ENCODE measurements at places on chromosomes 2 and 18. TPM values are rescaled to one million over a fixed set of nuclear protein-coding genes. Genes with fewer than 3 reads are reported as not detected.

DNA sequence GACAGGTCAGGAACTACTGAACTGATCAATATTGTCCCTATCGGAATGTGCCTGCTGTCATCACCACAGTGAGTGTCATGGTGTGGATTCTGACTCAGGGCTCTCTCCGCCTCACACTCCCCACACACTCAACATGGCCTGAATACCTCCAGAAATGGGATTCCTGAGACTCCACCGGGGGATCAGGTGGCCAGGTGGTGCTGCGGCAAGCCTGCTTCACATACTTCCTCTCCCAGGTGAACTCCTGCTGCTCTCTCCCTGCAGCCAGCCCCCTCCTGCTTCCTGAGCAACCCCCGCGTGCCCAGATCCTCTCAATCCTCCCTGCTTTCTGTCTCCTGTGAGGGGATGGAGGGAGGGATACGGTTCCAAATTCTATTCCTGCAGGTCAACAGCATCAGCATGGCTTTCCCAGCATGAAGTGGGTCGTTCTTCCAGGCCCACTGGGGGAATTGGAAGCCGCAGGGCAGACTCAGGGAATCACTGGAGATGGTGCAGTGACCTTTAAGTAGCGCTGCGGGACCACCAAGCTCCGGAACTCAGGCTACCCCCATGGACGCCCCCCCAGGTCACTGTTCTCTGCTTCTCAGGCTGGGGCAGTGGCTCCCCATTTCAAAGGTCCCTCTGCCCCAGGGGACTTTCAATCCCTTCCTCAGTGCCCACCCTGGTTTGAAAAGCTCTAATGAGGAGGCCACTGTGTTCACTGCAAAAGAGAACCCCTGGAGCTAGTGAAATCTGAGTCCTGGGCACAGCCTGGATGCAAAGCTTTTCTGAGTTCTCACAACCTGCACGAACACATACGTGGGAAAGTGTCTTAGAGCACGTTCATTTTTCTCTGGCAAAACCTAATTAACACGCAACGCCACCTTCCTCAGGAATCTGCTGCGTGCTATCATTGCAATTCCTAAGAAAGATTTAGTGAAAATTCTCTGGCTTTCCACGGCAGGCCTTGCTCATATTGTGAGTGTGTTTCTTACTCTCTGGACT, 168.4 kb downstream of the ZFP36L2 start:
- DNase-seq = no peak

- DNase-seq = no peak
Observed at GRCh38 chr2:83997889-83998288, 461.2 kb downstream of the SUCLG1 start.

GRCh38 chr2:142682528-142682927, 194.9 kb upstream of the KYNU start:
- peak; percentile 23 for DNase-seq

GRCh38 chr2:127743477-127744026, 42.3 kb downstream of the SFT2D3 start:
- no peak for DNase-seq

GRCh38 chr18:52715991-52716390, 376.0 kb downstream of the DCC start:
- DNase-seq = no peak

- DNase-seq = no peak
Observed at GRCh38 chr2:95039363-95039762, 13.9 kb downstream of the MAL start.

- no peak for DNase-seq
Observed at GRCh38 chr2:151251012-151251411, 10.7 kb downstream of the RBM43 start.

GRCh38 chr18:37566479-37567060, 972 bp upstream of the CELF4 start:
- DNase-seq = no peak

- no peak for DNase-seq
Observed at GRCh38 chr2:136284226-136285119, 166.5 kb upstream of the CXCR4 start.

DNA sequence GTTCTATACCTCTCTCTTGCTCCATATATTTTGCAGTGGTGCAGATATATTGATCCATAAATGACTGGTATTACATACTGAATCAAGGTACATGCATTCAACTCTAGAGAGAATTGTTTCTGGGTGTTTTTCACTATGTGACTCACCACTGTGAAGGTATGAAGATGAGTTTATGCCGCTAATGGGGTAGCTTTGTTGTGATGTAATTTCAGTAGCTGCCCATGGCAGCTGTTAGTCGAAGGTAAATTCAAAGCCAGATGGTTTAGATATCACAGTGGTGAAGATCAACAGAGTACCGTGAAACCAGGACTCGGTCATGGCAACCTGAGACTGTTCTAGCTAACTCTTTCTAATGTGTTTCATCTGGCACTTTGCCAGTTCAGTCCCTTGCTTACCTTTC, 50.4 kb downstream of the PKP4 start:
- no peak for DNase-seq

DNA sequence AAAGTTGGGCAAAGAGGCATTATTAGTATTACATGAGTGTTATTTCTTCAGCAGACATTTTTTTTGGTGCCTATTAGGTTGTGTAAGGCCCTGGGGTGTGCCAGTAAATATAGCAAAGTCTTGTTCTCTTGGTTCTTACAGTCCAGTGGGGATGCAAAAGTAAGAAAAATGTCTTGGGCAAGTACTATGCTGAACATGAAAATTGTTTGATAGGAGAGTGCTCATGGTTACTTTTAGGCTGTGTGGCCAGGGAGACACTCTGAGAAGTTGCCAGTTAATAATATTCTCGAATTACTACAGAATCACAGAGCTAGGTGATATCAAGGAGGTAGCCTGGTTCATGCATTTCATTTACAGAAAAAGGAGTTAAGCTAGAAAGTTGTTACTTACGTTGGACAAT, 1.9 kb downstream of the AGFG1 start:
- no peak for DNase-seq

DNA sequence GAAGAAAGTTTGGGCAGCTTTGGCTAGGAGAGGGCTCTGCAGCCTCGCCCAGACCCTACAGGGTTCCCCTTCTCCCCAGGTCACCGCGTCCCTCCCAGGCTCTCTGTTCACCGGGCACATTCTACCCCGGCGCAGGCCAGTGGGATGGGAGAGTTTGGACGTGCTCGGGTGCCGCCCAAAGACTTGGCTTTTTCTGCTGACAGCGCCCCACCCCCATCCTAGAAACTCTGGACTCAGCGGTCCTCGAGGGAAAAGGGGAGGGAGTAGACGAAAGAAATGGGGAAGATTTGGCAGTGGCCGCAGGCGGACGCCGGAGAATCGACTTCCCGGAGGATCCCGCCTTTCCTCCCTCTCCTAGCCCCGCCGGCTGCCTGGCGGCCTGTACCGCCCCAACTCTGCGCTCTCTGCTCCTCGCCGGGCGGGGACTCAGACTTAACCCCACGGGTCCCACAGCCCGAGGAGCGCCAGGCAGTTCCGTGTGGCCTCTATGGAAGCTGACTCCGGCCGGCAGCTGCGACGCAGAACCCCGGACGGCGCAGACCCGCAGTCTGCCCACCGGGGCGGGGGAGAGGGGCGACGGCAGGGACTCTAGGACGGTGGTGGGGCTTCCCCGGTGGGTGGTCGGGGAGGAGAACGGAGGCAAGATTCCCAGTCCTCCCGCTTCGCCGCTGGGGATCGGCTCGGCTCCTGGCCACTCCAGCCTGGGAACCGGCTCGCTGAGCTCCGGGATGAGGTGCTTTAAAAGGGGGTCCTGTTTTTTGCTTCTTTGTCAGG, 863 bp upstream of the SIX2 start:
- peak; percentile 22 for DNase-seq

DNA sequence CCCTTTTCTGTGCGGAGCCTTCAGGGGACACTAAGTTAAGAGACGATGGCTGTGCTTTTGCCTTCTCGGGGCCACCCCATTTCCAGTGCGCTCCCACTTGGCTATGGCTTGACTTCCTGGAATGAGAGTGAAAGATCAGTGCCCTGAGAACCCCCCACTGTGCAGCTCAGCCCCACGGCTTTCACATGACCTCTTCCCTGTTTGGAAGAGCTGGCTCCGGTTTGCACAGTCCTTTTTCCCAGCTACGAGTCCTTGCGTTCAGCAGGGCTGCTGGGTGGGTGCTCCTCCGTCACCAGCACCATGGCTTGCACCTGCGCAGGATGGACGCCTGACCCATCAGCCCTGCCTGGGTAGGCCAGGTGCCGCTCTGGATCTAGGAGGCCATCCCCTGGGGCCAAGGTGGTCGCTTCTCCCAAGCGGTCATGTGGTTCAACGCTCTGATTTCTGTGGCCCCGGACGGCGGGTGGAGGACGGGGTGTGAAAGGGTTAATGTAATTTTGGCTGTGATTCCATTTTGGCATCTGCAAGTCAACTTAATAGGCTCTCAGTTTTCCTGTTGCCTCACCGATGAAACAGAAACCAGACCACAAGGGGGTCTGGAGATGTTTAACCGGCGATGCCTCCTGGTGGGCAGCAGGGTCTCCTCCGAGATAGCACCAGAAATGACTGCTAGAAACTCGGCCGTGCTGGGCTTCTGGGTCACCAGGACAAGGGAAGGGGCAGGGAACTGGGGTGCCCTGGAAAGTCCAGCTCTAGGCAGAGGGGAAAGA, 113.1 kb upstream of the HAAO start:
- DNase-seq = no peak

GRCh38 chr18:33751613-33752221, 173.7 kb downstream of the ASXL3 start:
- DNase-seq = peak; percentile 1

- no peak for DNase-seq
Observed at GRCh38 chr2:72149556-72150156, 2.0 kb upstream of the CYP26B1 start.

DNA sequence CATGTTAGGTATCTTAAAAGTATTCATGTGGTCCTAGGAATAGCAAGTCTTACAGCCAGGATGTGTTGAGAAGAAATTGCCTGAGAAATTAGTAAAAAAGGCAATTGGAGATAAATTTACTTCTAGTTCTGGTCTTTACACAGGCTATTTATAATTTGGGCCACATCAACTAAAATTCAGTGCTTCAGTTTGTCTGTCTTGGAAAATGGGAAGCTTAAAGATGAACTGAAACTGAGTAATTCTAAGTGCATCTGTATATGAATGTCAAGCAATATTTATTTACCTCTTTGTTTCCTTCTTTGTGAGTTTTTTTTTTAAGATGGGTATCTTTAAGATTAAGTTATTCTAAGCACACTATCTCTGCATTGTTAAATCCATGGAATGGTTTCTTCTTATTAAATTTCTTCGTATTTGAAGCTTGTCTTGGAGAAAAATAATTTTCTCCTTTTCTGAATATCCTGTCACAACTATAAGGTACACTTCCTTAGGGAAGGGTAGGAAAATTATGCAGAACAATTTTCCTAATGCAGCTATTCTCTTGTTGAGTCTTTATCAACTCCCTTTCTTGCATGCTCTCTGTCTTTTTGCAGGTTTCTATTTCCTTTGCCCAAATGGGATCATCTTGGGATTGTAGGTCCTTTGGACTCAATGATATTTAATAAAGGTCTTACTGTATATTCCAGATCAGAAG, 39.7 kb upstream of the MMADHC start:
- no peak for DNase-seq

DNA sequence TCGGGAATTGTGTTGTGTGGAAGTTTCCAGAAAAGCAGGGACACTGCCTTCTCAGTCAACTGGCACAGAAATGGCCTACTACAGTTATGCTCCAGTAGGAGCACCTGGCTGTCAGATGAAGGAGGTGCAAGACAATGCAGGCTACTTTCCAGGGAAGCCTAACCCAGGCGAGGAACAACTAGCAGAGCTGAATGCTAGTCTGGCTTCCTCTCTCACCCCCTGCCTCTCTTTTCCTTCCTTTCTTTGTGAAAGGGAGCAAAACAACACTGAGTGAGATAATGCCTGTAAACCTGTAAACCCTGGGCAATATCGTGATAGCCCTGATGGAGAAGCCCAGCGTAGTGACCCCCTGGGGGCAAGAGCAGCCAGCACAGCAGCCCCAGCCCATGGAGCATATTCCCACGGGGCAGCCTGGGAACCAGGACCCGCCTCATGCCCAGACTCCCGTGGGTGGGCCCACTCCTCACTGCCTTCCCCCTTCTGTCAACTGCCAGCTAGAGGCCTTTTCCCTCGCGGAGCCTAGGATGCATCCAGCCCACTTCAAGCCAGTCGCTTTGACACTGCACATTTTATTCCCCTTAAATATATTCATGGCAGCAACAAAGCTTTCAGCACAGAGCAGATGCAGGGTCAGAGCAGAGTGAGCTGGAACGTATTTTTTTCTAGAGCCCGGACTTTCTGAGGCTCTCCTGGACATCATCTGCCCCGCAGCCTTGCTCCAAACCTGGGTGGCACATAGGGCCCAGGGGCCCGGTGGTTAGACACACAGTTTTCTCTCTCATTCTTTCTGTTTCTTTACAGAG, 77.0 kb downstream of the PDCL3 start:
- DNase-seq = no peak

GRCh38 chr2:143193121-143193520, 63.9 kb downstream of the ARHGAP15 start:
- DNase-seq = no peak

DNA sequence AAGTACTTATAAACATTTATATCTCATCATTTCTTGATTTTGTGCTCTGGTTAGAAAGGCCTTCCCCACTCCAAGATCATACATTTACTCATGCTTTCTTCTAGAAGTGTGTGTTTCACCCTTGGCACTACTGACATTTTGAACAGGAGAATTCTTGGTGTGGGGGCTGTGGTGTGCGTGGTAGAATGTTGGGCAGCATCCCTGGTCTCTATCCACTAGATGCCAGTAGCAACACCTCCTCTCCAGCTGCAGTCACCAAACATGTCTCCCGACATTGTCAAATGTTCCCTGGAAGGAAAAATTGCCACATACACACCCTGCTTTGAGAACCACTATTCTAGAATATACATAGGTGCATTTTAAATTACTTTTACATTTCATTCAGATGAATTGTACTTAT, 8.7 kb upstream of the TGIF1 start:
- peak; percentile 35 for DNase-seq

DNA sequence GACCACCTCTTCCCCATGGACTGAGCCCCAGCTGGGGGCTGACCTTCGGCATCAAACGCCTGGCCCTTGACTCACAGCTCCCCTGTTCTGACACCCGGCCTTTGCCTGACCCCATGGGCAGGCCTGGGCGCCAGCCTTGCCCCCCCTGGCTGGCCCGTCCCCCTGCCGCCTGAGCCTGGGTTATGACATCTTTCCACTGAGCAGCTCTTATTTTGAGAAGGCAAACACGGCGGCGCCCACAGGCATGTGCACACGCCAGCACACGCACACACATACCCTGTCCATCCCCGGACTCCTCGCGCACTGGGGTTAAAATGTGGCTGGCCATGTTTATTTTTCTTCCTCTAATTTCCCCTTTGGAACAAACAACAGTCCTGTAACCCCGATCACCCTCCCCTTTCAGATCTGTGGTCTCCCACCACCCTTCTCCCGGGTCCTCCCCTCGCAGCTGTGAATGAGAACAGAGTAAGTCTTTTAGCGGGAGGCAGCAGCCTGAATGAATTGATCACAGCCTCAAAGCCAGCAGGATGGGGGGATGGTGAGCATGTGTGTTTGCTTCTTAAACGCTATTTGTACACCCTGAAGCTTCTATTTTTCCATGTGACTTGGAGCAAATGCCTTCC, 11.8 kb upstream of the ATOH8 start:
- no peak for DNase-seq

- DNase-seq = no peak
Observed at GRCh38 chr2:53210538-53210937, 557.1 kb upstream of the CHAC2 start.

- no peak for DNase-seq
Observed at GRCh38 chr18:62500174-62500573, 22.7 kb upstream of the ZCCHC2 start.

The REG3G gene
- not detected for total RNA-seq

The VWA3B gene
- total RNA-seq = not detected

The RHOB gene
- 105 TPM for total RNA-seq

The CYP1B1 gene
- 0.38 TPM for total RNA-seq

The EIF2AK3 gene
- 23.2 TPM for total RNA-seq

The TTN gene
- total RNA-seq = 0.02 TPM

The ITSN2 gene
- 48.9 TPM for total RNA-seq

The ARHGEF33 gene
- 0.09 TPM for total RNA-seq

The SCYGR4 gene
- not detected for total RNA-seq

All from A172 (cell line).